ENCODE measurements at places on chromosomes 12 and 14. TPM values are rescaled to one million over a fixed set of nuclear protein-coding genes. Genes with fewer than 3 reads are reported as not detected.

DNA sequence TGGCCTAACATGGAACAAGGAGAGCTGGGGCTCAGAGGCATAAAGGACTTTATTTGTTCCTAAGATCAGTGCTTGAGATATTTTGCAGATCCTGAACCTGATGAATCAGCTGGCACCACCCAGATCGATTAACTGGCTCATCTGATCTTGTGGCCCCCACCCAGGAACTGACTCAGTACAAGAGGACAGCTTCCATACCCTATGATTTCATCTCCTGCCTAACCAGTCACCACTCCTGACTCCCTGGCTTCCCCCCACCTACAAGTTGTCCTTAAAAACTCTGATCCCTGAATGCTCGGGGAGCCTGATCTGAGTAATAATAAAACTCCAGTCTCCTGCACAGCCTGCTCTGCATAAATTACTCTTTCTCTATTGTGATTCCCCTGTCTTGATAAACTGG, 5.1 kb downstream of the C12orf56 start:
- no peak for DNase-seq

GRCh38 chr12:93636708-93637107, 40.5 kb upstream of the CRADD start:
- DNase-seq: no peak

DNA sequence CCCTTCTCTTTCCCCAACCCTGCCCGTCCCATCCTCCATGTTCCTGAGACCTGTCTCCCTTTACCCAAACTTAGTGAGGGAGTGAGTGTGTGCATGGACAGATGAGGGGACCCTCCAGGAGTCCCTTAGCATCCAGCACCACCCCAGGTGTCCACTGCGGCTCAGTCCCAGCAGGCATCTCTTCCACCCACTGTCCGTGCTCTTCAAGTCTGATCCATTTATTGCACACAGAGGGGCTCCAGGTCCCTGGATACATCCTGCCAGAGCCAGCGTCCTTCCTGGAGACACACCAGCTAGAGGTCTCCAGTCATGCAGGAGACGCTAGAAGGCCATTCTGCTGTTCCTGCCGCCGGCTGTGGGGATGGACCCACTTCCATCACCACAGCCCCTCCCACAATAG, 239.2 kb downstream of the ADGRD1 start:
- no peak for DNase-seq

DNA sequence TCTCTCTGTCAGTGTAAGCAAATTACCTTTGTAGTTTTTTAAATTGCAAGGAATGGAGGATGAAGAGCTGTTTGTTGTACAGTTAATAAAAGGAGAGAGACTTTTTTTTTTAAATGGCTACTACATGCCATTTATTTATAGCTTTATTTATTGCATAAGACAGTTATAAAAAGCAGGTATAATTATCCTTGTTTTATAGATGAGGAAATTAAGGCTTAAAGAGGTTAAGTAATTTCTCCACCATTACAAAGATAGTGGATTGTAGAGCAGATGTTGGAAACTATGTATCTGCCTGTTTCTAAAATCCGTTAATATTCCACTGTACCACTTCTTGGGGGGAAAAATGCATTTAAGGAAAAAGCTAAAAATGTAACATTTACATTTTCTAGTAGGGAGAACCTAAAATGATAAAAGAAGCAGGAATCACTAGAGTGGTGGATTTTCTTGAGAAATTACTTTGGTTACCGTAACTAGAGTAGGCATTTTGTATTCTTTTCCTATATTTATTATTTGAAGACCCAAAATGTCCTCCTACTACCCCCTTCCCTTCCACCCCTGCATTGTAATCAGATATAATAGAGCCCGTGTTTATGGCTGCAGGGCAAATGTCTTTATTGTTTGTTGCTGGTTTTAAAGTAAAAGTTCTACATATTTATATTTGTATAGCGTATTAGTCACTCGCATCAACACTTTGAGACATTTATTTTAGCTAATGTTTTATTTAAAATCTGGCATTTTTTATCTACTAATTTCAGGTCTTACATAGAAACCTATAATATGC, 2.3 kb downstream of the SNAPC1 start:
- no peak for DNase-seq

DNA sequence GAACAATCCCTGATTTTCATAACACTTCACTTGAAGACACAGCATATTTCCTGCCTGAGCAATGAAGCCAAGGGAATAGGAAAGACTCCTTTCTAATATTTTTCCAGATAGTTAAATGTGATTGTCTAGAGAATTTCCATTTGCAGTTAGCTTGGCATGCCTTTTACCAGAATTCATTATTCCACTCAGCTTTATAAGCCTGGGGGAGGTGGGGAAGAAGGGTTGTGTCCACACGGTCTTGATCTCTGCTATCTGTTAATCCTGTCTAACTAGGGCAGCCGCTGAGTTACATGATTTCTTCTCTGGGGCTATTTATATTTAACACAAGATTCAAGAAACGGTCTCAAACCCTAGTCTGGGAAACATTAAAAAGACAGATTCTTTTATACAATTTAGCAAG, 146.6 kb upstream of the FSCB start:
- no peak for DNase-seq

GRCh38 chr12:76080017-76080728, 4.3 kb downstream of the NAP1L1 start:
- DNase-seq: no peak

GRCh38 chr12:47032644-47033043, 46.8 kb upstream of the PCED1B start:
- DNase-seq: peak; percentile 49

DNA sequence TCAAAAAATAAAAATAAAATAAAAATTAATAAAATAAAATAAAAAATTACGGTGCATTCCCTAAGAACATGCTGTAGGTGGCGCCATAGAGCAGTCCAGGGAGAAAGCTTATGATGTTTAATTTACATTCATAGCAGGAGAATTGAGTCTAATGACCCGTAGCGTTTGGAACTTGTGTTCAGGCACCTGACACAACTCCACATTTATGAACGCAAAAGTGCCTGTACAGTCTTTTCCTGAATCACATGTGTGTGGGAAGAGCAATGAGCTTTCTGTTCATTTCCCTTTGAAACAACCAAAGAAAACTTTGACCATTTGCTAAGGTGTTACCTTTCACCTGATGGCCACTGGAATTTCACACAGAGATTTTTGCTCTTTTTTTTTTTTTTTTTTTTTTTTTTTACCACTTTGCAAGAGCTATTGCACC, 60.6 kb upstream of the KCNA1 start:
- DNase-seq: peak; percentile 16

GRCh38 chr14:36293824-36294223, 26.6 kb downstream of the MBIP start:
- no peak for DNase-seq

DNA sequence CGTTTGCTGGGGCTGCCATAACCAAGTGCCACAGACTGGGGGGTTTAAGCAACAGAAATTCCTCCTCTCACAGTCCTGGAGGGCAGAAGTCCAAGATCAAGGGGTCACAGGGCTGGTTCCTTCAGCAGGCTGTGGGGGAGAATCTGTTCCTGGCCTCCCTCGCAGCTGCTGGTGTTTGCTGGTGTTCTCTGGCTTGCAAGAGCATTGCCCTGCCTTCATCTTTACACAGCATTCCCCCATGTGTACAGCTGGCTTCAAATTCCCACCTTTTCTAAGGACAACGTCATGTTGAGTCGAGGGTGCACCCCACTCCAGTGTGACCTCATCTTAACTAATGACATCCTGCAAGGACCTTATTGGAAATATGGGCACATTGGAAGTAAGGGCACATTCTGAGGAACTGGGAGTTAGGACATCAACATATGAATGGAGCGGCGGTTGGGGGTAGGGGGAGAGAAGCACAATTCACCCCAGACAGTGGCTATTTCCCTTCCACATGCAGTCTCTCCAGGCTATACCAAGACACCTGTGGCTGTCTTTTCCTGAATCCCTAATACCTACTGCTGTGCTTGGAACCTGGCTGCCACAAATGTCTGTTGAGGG, 123.6 kb downstream of the FOXN3 start:
- DNase-seq: no peak

DNA sequence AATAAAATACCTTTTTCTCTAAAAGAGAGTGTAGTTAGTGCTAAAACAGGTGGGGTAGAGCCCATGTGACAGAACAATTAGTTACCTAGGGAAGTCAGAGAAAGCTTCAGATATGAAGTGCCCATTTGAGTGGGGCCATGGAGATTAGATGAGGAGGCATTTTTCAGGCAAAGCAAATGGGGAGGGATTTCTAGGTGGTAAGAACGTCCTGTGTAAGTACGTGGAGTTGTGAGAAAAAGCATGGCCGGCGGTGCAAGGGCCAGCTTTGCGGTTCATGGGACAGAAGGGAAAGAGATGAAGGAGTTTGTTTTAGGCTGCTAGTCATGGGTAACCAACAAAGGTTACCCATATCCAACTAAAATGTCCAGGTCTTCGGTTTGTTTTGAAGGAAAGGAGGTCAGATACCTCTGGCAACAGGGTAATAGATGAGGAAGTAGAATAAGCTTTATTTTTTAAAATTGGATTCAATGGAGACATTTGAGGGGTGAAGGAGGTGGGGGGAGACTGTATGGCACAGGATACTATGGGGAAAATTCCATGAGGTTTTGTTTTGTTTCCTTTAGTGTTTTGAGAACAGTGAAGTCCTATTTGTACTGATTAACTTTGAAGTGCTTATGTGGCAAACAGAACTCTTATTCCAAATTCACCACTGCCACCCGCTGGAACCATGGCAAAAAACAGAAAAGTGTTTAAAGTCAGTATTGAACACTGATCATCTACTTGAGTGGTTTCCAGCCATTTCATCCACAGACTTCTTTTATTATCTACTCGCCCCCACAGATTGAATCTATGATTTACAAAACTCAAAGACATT, 10.0 kb upstream of the SNRPF start:
- peak; percentile 49 for DNase-seq

DNA sequence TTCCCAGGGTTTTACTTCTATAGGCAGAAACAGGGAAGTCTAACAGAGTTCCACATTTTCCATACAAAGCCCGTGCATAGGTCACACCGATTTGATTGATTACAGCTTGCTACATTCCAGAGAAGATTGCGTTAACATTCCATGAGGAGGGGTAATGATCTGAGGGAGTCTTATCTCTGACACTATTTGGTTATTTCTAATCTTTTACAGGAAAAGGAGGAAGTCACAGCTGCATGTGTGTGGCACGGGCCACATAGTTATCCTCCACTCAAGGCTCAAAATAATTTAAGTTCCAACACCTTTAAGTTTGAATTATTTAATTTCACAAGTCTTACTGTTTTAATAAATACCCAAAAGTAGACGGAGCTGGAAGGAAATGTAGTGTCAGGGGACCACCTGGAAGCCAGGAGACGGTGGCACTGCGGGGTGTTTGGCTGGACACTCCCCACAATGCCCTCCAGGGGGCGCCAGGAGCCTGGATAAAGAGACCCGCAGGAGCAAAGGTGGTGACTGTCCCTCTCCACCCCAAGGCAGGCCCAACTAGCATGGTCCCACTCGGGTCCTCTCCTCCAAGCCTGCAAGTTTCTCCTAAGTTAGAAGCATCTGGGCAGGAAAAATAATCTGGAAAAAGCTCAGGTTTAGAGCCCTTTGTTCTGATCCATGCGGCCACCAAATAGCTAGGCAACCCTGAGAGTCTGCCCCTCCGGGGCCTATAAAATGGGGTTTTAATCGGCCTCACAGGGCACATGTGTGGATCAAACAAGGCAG, 20.2 kb downstream of the KRT8 start:
- peak; percentile 73 for DNase-seq

DNA sequence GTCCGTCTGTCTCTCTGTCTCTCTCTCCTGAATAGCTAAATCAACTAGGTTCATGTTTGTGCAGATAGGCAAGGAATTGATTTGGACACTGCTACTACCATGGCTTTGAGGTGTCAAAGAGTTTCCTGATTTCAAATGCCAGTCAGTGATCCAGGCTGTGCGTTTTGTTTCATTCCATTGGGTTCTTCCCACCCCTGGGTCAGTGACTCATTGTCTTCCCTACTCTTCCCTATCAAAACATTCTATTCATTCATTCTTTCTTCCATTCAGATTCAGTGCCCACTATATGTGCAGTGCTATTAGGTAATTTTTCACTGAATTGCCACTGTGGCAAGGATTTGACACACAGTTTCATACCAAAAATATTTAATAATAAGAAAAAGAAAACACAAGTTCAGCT, 50.4 kb downstream of the RPH3A start:
- DNase-seq: peak; percentile 38

DNA sequence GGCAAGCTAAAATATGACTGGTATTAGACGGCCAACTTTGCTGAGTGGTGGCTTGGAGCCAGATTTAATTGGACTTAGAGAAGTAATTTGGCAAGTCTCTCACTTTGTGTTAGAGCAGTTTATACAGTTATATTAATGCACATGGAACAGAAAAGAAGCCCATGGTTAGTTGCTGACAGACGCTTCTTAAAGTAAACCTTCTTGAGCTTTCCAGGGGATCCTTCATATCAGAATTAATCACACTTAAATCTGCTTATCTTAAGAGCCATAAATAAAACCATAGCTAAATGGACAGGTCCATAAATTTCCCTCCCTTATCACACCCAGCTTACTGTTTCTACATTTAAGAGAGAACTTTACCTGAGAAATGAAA, 9.6 kb downstream of the GSG1 start:
- no peak for DNase-seq

GRCh38 chr12:110533607-110534006, 31.5 kb downstream of the RAD9B start:
- no peak for DNase-seq

- no peak for DNase-seq
Measured at GRCh38 chr12:38508246-38508645, 191.7 kb downstream of the ALG10B start.

GRCh38 chr12:107411792-107412535, 273.6 kb upstream of the PWP1 start:
- DNase-seq: no peak

The SLC4A8 gene
- total RNA-seq: 0.29 TPM

The PMCH gene
- not detected for total RNA-seq

The GPHB5 gene
- total RNA-seq: not detected

The RERG gene
- not detected for total RNA-seq

The LTB4R2 gene
- total RNA-seq: 7.7 TPM

The OTOGL gene
- total RNA-seq: 2.9 TPM

The CCDC177 gene
- not detected for total RNA-seq
